ENCODE measurements at places on chromosomes 13 and 19.

- no peak for DNase-seq
These were observed 9.9 kb upstream of the SPART start for GRCh38 chr13:36356058-36356457.

- DNase-seq, result no peak
These were observed 368 bp downstream of the KCNC3 start for GRCh38 chr19:50328873-50329145.

DNA sequence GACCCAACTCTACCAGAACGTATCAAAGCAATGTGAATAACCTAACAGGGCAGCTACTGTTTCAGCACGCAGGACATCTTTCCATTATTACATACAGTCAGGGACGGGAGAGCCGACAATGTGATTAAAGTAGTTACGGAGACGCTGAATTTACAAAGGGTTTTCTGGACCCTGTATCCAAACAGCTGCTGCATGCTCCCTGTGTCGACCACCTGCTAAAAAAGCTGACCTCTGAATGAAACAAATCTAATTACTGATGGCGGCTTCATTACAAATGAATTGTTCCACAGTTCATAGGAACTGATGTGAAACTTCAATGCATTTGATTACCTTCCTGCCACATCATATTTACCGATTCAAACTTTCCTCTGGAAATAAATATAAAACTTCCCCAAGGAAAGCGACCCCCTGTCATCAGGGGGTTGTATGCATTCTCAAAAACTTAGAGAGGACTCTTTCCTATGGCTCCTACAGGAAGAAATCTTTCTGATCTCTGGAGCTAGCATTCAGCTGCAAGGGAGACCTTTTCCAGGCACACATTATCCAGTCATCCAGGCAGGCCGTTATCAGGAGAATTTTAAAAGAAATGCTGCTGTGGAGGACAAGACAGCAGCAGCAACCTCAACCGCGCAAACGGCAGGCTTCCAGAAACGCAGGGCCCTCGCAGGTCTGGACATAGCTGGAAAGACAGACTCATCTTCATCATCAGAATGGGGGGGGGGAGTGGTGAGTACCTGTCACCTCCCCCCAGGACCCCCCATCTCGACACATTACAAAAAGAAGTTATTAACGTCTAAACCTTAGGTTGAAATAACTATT, 3.1 kb downstream of the EFNB2 start:
- no peak for DNase-seq

GRCh38 chr19:10230173-10230860, 814 bp downstream of the S1PR2 start:
- no peak for DNase-seq

DNA sequence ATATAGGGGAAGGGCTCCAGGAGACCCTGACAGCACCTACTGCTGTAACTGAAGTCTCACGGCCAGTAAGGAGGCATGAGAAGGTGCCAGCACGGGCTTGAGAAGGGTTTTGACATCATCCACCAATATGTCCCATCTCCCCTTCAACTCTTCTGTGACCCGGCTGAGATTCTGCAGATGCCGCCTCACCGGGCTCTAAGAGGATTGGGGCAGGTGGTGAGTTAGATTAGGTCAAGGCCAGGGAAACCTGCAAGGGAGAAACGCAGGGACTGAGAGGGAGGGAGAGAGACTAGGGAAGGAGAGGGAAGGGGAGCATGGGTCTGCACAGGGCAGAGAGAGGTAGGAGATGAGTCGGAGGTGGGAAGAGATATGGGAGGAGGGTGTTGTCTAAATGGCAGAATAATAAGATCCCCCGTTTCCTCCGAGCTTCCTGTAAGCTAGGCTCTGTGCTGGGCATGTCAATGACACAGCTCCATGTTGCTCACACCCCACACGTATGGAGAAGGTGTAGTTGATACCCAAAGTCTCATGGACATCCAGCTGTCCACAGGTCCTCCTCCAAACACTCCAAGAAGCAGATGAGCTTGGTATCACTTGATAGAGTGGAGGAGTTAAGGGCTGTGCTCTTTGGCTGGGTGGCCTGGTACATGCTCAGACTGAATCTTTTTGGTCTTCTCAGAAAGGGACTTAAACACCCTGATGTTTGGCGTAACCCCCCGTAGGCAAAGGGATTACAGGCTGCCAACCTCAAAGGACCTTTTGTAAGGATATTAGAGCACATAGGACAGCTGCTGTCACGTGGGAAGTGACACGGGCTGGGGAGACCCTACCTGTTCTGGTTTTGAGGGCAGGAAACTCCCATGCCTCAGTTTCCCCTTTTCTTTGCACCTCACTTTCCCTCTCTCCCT, 6.1 kb downstream of the TPRX1 start:
- no peak for DNase-seq

- peak; percentile 73 for DNase-seq
These were observed 24.3 kb downstream of the COLGALT1 start for GRCh38 chr19:17579661-17580244.
